ENCODE measurements at places on chromosomes 11 and 22.

DNA sequence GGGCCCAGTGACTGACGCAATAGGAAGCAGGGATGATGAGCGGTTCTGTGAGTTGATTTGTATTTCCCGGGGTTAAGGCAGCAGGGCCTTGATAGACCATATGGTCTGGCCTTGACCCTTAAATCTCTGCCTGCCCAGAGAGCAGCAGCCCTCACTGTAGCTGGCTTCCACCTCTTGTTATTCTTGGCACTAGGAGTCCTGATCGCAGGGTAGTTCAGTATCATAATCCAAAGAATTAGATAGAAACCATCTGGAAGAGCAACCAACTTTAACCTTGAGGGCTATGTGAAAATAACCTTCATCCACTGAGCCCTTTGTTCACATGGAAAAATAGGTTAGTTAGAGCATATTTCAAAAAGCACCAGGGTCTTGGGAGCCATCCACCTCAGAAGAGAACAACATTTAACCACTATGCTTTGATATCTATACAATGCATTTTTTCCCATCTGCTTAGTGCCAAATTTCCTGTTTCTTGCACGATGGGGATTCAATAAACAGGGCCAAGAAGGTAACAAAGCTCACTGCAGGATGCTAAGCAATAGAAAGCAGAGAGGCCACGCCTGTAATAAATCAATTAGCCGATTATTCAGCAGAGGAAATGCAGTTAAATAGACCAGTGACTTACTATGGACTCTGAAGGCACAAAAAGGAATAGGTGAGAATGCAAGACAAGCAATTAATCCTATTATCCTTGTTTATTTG lies 761.3 kb downstream of the OPCML start:
- peak; percentile 12 for DNase-seq

GRCh38 chr11:35906277-35906661 lies 37.6 kb upstream of the LDLRAD3 start:
- no peak for DNase-seq

GRCh38 chr22:39349967-39350726 lies at the start of gene SYNGR1:
Gene SYNGR1 (plus strand): TSS chr22:39349991. CDS start chr22:39350011, 20 bp downstream.
- no peak for DNase-seq

DNA sequence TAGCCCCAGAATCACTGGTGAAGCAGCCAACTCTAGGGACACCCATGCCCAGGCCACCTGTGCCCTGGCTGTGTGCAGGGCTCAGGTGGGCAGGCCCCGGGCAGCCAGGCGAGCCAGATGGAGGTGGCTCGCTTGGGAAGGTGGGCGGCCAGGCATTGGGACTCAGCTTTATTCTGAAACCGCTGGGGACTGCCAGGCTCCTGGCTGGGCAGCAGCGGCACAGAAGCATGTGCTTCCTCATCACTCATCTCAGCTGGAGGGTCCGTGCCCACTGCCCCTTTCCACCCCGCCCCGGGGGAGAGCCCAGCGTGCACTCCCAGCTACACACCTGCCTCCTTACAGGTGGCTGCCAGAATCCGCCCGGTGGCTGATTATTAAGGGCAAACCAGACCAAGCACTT lies 27.1 kb upstream of the SLC22A12 start:
- DNase-seq, result no peak

GRCh38 chr11:95296621-95297025 lies 65.6 kb upstream of the SESN3 start:
- no peak for DNase-seq

GRCh38 chr22:35150183-35151107 lies 84.5 kb downstream of the ISX start:
- DNase-seq, result peak; percentile 13
